ENCODE measurements at places on chromosomes 6 and 20. TPM values are rescaled to one million over a fixed set of nuclear protein-coding genes. Genes with fewer than 3 reads are reported as not detected.
A peak's percentile ranks its signal among the peaks of the same experiment; 100 is the strongest.

The JARID2 gene
- 8.5 TPM for total RNA-seq

GRCh38 chr20:57498425-57499400 is 26.2 kb downstream of the CTCFL start:
- DNase-seq, result peak; percentile 12

DNA sequence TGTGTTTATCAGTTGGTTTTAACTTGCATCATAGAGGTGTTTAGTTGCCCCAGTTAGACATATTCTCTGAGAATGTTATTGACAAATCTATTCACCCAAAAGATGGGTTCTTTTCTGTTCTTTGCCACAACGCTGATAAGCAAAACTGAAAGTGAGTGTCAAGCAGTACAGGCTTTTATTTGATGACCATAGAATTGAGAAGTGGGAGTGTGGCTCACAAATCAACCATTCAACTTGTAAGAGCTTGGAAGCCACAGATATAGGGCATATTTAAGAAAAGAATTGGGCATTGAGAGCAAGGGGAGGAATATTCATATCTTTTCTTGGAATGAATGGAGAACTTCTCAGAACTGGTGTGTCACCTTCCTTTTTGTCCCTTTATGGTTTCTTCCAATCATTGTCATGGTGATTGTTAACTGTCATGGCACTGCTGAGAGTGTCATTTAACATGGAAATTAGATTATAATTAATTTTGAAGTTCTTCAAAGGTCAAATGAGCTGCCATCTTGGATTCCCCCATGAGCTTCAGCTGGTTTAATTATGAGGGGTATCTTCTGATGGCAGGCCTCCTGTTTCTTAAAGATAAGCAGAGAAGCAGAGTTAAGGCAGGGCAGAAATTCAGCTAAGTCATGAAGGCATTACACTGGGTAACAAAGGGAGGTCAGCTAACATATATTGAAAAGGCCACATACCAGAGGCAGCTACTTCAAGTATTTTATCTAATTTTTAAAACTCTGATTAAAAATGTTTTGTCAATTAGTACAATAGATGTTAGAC is 254.0 kb upstream of the HTR1E start:
- no peak for DNase-seq

- peak; percentile 61 for DNase-seq
These were observed 54.8 kb downstream of the SENP6 start for GRCh38 chr6:75656479-75656878.

- DNase-seq, result peak; percentile 59
These were observed 55.1 kb upstream of the BACH2 start for GRCh38 chr6:90351696-90352095.

- DNase-seq, result peak; percentile 92
These were observed 10.1 kb downstream of the IL17F start for GRCh38 chr6:52233975-52234823.

The KPNA5 gene
- total RNA-seq, result 11.9 TPM

The SCUBE3 gene
- total RNA-seq, result 0.17 TPM

The SAMD3 gene
- total RNA-seq, result not detected

GRCh38 chr6:132179955-132180354 is 221.3 kb downstream of the MOXD1 start:
- DNase-seq, result peak; percentile 20

GRCh38 chr20:4603724-4604123 is 118.0 kb upstream of the PRND start:
- DNase-seq, result no peak

GRCh38 chr6:162290846-162291465 is 436.6 kb downstream of the PRKN start:
- DNase-seq, result no peak

The NOTCH4 gene
- 0.52 TPM for total RNA-seq

The HLA-DRB5 gene
- 0.20 TPM for total RNA-seq

GRCh38 chr6:154367839-154368695 is 11.5 kb upstream of the IPCEF1 start:
- peak; percentile 60 for DNase-seq

The SLC22A3 gene
- total RNA-seq, result 11.4 TPM

DNA sequence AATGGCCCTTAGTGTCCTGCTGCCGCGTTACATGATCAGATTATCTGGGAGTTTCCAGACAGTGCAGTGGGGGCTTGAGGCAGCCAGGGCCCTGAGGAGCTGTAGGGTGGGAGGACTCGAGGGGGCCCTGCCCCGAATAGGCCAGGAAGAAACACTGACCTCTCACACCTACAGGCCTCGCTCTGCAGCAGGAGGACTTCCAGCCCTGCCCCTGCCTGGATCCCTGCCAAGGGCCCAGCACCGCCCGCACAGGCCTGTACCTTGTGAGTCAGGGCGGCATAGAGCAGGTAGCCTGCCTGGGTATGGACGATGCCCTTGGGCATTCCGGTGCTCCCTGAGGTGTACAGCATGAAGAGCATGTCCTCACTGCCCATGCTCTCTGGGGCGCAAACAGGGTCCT is 30.1 kb upstream of the APMAP start:
- DNase-seq, result peak; percentile 66

GRCh38 chr6:162195441-162195840 is 532.1 kb downstream of the PRKN start:
- DNase-seq, result no peak

DNA sequence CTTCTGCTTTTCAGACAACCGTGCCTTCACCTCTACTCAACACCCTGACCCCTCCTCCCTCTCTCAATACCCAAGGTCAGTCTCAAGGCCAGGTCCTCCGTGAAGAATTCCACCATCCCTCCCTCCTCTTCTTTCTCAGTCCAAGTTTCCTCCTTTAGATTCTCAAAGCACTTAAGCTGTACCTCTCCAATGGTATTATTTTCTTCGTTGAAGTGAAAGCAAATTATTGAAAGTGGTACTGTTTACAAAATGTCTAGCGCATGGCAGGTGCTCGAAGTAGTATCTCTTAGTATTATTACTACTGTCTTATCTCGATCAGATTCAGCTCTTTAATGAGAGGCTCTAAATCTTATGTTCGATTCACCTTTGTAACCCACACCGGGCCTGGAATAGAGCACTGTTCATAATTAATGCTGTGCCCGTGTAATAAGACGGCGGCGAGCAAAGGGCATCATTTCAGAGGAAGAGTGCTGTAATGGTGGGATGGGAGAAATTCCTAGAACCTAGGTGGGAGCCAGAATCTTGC is 593 bp upstream of the RALGAPB start:
- no peak for DNase-seq

GRCh38 chr20:64113796-64114355 is 6.5 kb upstream of the NPBWR2 start:
- no peak for DNase-seq

DNA sequence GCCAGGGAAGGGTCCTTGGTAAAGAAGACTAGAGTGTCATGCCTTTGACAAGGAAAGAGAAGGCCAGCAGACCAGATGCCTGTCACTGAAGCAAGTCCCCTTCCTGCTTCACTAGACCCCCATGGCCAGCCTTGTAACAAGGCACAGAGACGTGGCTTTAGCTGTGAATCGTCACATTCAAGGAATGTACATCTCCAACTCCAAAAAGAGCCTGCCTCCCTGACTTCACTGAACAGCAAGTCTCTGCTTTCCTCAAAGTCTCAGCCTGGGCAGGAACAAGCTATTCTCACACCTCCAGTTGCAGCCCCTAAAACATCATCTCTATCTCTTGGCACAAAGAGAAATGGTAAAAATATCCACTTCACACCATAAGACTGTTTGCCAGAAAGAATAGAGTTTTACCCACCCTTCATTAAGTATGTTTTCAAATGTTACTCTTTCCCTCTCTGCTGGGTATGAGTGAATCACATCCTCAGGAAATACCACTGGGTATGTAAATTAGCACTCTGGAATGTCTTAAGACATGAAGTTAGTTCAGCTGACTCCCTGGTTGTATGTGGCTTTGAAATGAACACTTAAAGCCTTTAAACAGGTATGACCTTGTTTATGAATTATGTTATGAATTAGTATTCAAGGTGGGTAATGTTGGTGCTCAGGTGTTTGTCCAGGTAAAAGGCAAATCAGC is 46.4 kb upstream of the NT5E start:
- DNase-seq, result peak; percentile 98

GRCh38 chr6:15534974-15535373 is 127.9 kb downstream of the DTNBP1 start:
- peak; percentile 60 for DNase-seq

GRCh38 chr20:8132484-8133309 is 631 bp downstream of the PLCB1 start:
- DNase-seq, result no peak
